ENCODE measurements at places on chromosomes 16 and 17.

DNA sequence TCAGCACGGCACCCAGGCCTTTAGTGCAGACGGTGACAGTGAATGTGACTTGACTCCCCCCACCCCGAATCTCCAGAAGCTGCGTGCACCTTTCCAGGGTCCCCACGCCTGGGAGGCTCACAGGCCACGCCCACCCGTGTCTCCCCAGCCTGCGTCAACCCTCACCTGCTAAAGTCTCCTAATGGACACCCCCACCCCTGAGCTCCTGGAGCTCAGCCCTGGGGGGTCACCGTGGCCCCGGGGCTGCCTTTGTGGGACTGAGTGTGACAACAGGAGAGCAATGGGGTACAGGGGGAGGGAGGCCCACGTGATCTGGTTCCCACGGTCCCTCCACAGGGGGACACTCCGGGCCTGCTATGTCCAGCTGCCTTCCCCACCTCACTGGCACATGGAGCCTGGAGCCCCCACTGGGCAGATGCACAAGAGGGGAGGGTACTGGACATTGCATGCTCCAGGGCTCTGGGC lies 7.4 kb upstream of the FASN start:
- DNase-seq, result no peak

GRCh38 chr17:7789131-7789530 lies 44.9 kb upstream of the KDM6B start:
- DNase-seq, result no peak

DNA sequence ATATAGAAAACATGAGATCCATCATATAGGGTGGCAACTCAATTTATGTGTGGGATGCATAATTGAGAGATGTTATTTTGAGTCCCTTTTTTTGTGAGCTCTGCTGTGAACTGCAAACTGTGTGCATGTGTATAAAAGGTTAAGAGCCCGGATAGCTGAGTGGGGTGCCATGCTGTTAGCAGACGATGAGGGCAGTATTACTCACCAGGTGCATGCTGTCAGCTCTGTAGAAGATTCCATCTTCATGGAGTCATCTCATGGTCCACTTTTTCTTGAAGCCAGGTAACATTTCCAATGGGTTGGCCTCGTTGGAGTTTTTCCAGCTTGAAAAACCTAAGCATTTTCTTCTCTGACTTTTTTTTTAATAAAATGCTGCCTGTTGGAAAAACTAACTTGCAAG lies 43.0 kb upstream of the RHBDL3 start:
- DNase-seq, result no peak

DNA sequence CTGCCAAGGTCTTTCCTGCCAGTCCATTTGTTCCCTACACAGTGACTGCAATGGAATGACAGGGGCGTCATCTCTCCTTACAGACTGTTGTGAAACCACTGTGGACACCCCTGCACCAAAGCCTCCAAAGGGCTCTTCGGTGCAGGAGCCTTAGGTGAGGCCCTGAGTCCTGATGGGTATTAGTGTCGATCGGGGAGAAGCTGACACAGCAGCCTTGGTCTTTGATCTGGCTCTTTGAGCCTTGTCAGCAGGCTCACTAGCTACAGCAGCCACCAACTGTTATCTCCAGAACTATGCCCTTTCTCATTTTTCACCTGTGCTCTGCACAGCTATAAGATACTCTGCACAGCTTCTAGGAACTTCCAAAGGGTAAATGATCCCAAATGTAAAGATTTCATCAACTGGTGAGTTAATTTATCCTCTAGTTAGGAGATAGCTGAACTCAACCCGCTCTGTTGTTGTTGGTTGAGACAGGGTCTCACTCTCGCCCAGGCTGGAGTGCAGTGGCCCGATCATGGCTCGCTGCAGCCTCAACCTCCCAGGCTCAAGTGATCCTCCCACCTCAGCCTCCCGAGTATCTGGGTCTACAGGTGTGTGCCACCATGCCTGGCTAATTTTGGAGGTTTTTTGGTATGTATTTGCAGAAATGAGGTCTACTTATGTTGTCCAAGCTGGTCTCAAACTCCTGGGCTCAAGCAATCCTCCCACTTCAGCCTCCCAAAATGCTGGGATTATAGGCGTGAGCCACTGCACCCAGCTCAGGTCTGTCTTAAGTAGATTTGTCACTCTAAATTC lies 19.7 kb downstream of the G6PC1 start:
- DNase-seq, result peak; percentile 81

GRCh38 chr17:8064561-8065019 lies 22.9 kb downstream of the ALOX12B start:
- DNase-seq, result no peak

DNA sequence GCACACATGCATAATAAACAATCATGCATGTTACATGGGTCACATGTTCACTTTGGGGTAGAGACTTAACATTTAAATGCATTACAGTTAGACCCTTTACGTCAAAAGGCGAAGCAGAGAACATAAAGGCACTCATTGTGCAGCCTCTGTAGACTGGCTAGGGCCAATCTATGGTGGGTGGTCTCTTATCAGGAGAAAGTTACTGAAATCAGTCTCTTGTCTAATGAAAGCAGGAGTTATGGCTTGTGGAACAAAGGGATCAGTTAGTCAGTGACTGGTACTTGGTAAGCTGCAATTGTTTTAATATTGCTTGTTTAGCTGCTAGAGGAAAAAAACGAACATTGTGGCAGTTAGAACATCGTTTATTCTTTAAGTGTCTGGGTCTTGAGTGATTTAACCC lies 1.4 kb upstream of the CNEP1R1 start:
- no peak for DNase-seq

GRCh38 chr16:67372664-67373063 lies 20.6 kb downstream of the TPPP3 start:
- peak; percentile 32 for DNase-seq

DNA sequence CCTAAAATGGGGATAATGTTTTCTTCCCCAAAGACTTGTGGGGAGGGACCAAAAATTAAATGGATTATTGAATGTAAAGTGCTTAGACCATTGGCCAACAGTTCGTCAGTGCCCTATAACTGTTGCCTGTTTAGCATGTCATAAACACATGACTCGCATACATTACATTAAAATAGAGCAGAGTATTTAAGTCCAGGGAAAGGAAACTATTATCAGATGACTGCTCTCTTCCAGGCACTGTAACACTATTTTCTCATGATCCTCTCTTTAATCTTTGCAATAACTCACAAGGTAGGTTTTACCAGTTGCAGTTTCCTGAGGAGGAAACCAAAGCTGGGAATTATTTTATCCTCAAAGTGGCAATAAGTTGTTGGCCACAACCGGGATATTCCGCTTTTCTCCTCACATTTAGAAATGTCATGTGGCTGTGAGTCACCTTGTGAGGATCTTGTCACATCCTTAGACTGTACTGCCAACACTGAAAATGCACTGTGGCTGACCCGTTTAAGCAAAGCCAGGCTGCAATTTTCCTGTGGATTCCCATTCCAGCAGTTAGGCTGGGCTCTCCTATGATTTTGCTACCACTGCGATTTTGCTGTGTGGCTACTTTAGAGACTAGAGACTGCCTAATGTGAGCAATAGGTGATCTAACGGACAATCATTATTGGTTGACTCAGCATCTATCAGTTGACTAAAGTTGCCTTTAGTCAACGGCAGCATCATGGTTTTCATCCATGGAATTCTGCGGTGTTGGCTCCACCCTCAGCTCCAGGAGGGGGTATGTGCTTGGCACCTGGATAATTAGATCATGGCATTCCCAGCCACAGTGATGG lies 58.3 kb upstream of the DHX40 start:
- DNase-seq, result no peak

GRCh38 chr17:78868391-78868790 lies 27.8 kb upstream of the USP36 start:
- DNase-seq, result no peak

DNA sequence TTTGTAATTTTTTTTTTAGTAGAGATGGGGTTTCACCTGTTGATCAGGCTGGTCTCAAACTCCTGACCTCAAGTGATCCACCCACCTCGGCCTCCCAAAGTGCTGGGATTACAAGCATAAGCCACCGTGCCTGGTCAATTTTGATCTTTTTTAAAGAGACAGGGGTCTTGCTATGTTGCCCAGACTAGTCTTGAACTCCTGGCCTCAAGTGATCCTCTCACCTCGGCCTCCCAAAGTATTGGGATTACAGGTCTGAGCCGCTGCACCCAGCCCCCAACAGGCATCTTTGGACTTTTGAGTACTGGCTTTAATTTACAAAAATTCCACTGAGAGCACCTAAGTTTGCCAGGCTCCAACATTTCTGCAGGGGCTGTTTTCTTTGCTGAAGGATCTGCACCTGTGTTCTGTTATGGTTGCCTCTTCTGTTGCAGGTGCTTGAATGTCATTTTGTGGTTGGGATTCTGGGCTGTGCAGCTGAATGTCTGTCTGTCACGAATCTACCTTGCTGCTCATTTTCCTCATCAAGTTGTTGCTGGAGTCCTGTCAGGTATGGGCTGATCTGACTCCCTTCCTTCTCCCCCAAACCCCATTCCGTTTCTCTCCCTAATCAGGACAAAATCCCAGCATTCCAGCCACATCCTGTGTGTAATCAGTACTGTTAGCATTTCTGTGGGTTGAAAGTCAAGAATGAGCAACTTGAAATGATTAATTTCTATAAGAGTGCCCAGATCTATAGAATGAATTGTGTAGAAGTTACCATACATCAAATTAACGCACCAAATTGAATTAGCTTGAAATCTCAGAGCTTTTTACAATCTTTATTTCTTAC lies 8.5 kb downstream of the G6PC1 start:
- DNase-seq, result peak; percentile 49

GRCh38 chr16:24728891-24729242 lies 584 bp upstream of the TNRC6A start:
- no peak for DNase-seq

DNA sequence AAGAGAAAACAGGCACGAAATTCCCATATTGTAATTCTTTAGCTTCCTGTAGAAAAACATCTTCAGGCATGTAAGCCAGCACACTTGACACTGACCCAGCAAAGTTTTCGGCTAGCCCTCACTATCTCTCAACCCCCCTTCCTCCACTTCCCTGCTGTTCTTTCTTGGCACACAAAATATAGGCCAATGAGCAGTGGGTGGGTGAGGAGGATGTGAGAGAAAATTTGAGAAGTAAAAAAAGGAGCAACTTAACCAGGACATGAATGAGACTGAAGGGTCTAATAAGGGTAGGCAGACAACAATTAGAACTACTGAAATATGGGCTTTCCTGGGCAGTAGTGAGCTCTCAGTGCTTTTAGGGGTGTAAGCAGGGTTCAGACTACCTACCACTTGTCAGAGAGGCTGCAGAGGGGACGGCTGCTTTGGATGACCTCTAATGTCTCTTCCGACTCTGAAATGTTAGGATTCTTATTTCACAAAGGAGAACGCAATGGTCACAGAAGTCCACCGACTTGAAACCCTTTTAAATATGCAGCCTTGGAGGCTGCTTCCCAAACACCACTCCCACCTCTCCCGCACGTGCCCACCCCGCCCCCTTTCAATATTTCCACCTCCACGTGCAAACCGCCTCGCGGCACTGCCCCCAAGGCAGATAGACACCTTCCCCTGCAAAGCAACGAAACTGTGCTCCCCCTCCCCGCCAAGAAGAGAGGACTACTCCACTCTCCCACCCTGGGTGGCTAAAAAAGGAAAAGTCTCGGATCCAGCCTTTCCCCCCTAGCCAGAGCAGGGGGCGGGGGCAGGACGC lies 889 bp downstream of the MBTD1 start:
- DNase-seq, result no peak

All from MM.1S (cell line).